ENCODE measurements at places on chromosomes 1 and 21.

DNA sequence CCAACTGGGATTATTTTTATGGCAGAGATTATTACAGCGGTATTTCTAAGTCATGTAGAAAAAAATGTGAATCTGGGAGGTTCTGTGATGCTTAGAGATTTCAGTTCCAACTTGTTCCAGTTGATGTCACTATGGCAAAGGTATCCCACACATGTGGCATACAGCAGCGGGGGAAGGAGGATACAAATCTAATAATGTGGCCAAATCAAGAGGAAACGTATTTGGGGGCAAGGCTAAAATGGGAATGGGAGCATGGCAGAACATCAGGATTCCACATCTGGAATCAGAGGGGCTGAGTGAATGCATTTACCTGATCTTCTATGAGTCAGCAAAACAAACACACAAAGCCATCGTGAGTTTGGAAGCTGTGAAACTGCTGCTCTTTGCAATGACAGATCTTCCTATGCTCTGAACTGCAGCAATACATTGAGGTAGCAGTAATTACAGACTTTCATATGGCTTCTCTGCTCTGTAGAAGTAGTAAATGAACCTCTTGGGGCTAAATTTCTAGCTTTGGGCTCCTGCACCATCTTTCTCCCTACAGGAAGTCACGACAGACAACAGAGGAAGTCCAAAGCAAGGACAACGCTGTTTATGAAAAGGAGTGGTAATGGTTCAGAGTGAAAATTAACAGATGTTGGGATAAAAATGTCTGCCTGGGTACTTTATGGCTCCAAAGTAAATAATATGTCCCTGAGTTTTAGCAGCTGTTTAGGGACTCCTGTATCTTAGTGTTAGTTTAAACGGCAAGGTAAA, 55.5 kb downstream of the GABPA start:
- peak; percentile 8 for DNase-seq

DNA sequence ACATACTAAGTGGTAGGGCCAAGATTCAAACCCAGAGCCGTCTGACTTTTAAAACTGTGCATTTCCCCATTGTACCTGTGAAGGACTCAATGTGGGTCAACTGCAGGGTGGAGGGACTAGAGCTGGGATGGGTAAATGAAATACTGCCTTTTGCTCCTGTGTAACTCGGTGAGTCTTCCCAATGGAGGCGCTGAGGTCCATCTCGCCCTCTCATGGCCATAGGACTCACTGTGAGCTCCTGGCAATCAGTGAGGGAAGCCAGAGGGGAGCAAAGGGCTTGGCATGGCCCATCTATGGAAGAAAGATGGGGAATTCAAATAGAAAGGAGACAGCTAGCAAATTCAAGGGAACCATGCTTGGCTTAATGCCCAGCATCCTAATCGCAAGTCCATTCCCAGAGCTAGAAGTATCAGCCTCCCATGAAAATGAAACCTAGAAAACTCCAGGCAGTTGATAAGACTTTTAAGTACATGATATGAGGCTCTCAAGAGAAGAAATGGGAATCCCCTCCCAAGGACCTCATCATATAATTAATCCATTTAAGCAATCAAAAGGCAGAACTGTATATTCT, 25.4 kb upstream of the CGN start:
- no peak for DNase-seq

DNA sequence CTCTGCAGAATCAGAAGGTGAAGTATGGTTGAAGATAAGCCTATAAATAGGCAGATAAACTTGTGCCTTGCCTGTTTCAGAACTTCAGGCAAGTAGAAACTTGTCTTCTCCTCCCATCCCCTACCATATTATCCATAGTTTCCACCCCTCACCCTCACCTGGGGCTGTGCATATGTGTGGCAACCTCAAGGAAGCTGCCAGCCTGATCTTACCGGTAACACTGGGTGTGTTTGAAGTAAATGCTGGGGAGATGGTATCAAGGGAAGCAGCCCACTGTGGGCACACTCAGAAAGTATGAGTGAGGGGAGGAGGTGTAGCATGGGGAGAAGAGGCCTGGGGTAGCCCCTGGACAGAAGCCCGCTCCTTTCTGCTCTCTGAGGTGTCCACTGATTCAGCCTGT, 14.5 kb downstream of the VANGL2 start:
- no peak for DNase-seq

DNA sequence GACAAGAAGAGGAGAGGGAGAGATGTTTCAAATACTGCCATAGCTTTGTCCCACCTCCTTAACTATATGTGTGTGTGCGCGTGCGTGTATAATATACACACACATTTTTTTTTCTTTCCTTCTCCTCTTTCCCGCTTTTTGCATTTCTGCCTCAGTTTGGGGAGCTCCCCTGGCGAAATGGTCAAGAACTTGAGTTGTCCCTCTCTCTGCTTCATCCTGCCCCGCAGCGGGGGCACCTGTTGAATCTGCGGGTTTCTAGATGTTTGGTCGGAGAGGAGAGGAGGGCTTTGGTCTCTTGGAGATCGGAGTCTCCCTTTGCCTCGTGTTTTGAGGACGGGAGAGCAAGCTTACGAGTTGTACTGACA, 504 bp downstream of the SCCPDH start:
- peak; percentile 32 for DNase-seq

DNA sequence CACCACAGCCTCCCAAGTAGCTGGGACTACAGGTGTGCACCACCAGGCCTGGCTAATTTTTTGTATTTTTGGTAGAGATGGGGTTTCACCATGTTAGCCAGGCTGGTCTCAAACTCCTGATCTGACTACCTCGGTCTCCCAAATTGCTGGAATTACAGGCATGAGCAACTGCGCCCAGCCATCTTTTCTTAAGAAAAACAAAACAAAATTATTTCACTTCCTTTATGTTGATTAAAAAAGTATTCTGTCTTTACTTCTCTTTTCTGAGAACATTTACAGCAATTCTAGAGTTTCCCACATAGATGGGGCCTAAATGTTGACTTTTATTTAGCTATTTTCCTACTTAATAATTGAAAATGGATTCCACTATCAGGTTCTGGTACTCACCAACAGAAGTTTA, 17.3 kb upstream of the TMEM183A start:
- DNase-seq: no peak

DNA sequence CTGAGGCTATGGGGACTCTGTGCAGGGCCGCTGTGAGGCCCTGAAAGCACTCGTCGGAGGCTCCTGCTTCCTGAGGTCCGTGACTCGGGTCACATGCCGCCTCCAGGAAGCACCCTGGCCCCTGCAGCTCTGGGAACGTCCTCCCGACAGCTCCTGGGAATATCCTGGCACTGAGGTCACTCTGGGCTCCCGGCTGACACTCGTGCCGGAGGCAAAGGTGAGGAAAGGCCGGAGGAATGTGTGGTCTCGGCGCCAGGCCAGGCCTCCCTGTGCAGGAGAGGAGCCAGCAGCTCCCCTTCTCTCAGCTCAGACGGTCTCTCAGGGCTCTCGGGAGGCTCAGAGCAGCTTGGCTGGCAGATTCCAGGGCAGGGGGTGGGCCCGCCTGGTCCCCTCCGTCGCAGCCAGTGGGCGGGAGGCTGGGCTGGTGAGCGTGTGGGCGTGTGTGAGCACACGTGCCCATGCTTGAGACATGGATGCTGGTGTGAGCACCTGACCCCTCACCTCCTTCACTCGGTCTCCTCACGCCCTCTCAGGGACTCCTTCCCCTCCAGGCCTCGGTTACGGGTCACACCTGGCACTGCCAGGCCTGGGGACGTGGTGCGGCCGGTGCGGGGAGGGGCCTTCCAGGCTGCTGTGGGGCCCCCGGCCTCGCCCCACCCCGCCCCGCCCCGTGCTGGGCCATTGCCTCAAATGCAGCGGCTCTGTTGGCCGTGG, 5.5 kb upstream of the RNF223 start:
- DNase-seq: no peak

GRCh38 chr1:246572785-246573184, 6.5 kb downstream of the CNST start:
- no peak for DNase-seq

DNA sequence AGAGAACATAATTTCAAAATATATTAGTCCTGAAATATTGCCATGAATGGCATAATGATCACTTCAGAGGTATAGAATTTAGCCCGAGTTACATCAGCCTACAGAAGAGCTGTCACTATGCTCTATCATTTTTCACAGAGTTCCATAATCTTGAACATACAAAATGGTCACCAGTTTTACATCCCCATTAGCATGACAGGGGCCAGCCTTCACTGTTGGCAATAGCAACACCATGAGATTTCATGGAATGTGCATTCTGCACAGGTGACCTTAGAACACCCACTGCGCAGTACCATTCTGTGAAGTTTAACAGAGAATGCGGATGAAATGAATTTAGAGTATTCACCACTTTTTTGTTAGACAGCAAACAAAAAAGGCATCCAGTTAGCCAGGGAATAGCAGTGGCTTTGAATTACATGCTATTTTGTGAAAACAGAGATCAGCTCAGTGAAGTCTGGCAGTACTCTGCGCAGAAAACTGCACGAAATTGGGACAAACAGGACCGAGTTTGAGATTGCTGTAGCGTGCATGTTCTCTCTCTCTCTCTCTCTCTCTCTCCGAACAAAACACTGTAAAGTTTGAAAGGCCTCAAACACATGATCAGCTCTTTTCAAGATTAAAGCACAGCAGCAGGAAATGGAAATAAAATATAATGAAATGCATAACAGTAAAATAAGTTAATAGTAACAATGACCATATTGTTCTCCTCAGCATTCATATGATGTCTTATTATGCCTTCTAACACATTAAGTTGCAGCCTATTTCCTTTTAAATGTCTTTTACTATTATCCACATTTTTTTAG, 349.3 kb downstream of the USH2A start:
- no peak for DNase-seq

DNA sequence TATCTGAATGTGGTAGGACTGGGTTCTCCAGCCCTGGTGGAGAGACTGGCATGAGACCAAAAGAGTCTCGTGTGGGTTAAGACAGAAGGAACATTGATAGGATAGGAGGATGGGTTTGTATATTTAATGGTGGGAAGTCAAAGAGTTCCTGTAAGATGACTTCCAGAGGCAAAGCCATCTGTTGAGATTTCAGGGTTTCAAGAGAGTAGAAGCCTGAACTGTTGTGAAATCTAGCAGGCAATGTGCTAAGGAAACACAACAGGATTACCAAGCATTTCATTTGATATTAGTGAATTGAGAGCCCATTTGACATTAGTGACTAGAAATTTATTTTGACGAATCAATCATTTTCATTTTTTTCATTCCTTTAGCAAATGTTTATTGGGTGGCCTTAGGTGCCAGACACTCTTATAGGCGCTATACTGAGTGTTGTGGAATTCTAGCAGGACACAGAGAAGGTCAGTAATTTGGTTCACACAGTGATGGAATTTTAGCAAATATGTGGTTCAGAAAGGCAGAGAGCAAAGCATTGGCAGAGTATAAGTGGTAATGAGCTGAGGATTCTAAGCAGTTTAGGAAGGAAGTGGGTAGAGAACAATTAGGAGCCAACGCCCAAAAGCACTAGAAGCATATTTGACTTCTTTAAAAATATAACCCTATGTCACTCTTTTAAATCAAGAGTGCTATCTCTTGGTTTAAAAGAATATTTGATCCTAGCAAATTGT, 149.3 kb downstream of the AK5 start:
- DNase-seq: no peak

DNA sequence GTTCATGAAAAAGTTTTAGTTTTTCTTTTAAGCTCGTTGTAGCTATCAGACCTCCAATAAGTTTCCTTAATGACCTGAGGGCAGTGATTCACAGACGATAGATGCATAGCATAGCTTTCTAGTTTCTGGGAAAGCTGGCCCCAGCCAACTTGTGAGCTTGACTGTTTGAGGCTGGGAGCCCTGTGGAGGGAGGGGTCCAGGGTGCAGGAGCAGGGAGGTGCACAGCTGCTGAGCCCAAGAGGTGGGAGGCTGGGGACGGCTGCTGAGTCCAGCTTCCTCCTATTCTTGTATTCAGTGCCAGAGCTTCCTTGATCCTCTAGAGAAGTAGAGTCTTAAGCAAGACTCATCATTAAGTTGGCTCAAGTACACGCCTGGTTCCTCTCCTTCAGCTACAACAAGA, 11.0 kb upstream of the AVPR1B start:
- DNase-seq: no peak

GRCh38 chr1:181541947-181542346, 58.6 kb downstream of the CACNA1E start:
- DNase-seq: no peak

GRCh38 chr1:230076121-230076520, 9.1 kb downstream of the GALNT2 start:
- DNase-seq: no peak

- DNase-seq: no peak
These were observed 24.9 kb downstream of the MATN1 start for GRCh38 chr1:30698401-30698981.

GRCh38 chr1:24868016-24868875, 61.8 kb downstream of the RUNX3 start:
- no peak for DNase-seq

DNA sequence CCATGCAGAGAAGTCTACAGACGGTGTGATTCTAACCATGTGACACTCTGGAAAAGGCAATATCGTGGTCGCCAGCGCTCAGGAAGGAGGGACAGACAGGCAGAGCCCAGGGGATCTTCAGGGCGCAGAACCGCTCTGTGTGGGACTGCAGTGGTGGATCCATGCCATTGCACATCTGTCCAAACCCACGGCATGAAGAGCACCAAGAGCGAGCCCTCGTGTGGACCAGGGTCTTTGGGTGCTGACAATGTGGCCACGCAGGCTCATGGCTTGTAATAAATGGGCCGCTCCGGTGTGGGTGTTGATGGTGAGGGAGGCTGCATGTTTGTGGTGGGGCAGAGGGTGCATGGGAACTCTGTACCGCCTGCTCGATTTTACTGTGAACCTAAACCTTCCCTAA, 25.3 kb upstream of the POFUT2 start:
- no peak for DNase-seq

GRCh38 chr1:63748641-63749040, 25.2 kb upstream of the ROR1 start:
- DNase-seq: no peak

GRCh38 chr1:4615501-4615900, 38.9 kb upstream of the AJAP1 start:
- no peak for DNase-seq

- DNase-seq: no peak
These were observed 7.6 kb downstream of the APOBEC4 start for GRCh38 chr1:183645531-183645930.

DNA sequence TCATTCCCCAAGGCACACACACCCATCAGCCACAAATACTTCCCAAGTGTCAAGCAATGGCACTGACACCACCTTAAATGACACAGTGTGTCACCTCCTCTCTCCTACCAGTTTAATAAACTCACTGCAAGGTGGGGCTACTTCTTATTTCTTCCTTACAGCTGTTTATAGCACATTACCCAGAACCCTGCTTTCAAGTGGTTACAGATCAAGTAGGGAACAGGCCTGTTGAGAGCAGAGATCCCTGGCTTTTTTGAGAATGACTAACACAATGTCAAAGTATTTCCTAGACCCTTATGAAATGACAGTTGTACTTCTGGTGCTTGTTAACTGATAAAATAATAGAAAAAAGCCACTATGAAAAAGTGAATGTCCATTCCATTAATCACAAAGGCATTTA, 19.8 kb downstream of the ZBTB17 start:
- no peak for DNase-seq

Measured in NCI-H1092 (cell line).